ENCODE measurements at places on chromosomes 4 and X.

- DNase-seq = no peak
Observed at GRCh38 chr4:163447481-163447880, 26.1 kb downstream of the TKTL2 start.

DNA sequence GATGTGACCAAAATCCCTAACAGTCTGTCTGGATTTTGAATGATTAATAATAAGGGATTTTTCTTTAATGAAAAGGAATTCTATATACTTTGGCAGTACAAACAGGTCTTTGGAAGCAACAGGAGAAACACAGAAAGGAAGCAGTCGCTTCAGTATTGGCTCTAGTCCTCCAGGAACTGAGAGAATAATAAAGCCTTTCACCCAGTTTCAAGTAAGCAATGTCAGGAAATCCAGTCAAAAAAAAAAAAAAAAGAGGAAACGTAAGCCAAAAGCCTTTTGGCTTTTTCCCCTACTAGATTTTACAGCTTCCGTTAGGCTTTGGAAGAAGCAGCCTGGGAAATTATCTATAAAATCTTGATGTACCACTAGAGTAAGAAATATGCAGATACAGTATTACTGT lies 61.7 kb upstream of the HDAC8 start:
- no peak for DNase-seq

- no peak for DNase-seq
Observed at GRCh38 chr4:15420642-15421041, 7.2 kb upstream of the C1QTNF7 start.

DNA sequence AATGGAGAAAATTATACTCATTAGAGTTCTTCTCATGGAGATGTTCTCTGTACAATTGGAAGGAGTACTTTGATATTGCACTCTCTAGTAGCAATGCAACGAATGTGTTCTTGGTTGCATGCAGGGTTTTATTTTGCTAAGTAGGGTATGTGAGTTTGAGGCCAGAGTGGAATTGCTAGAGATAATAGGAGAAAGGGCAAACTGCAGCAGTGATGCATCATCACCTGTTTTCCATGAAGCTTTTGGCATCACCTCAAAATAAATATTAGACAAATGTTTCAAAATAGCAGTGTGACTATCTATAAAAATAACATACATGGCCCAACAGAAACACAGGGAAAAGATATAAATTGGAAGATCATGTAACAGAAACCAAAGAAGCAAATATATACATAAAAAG lies 93.3 kb downstream of the TIGD2 start:
- DNase-seq = no peak

- DNase-seq = no peak
Observed at GRCh38 chr4:145047151-145047550, 50.8 kb downstream of the ANAPC10 start.

GRCh38 chr4:70842761-70843435 lies 3.2 kb upstream of the GRSF1 start:
- DNase-seq = no peak

- no peak for DNase-seq
Observed at GRCh38 chr4:138788857-138789256, 226.7 kb upstream of the NOCT start.

- no peak for DNase-seq
Observed at GRCh38 chr4:76435528-76436319, 695 bp downstream of the SHROOM3 start.

DNA sequence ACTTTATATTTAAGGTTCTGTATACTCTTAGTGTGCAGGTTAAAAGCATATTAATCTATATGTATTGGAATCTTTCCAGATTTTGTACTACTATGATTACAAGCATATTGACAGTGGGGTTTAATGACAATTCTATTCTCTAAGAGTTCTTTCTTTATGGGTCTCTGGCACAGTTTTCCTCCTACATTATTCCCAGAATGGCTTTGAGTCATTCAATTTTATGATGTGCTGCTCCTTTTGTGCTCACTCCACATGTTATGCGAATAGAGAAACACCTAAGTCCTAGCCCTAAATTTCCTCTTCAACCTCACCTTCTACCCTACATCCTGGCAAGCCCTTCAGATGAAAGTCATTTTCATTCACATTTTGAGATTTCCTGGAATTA lies 209.9 kb upstream of the DIAPH2 start:
- no peak for DNase-seq

DNA sequence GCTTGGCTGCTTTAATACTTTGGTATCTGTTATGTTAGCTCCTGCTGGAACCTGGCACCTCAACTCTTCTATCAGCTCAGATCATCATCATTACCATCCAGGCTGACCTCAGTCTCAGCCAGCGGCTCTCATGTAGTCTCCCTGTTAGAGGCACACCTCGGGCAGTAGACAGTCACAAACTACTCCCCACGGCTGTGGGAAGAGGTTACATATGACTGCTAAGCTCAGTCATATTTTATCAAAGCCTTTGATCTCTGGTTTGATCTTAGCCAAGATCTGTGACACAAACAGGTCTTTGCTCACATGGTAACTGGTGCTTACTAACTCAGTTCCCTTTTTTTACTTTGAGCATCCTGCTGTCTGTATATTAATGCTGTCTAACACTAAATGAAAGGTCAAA lies 384.9 kb downstream of the CENPC start:
- no peak for DNase-seq
